Stimulated activated CD8-positive, alpha-beta memory T cell treated with anti-CD3 and anti-CD28 coated beads, Interleukin-7, amount 100 ng/mL, for 4 hours (primary cell): ENCODE measurements at places on chromosomes 12 and 14.

DNA sequence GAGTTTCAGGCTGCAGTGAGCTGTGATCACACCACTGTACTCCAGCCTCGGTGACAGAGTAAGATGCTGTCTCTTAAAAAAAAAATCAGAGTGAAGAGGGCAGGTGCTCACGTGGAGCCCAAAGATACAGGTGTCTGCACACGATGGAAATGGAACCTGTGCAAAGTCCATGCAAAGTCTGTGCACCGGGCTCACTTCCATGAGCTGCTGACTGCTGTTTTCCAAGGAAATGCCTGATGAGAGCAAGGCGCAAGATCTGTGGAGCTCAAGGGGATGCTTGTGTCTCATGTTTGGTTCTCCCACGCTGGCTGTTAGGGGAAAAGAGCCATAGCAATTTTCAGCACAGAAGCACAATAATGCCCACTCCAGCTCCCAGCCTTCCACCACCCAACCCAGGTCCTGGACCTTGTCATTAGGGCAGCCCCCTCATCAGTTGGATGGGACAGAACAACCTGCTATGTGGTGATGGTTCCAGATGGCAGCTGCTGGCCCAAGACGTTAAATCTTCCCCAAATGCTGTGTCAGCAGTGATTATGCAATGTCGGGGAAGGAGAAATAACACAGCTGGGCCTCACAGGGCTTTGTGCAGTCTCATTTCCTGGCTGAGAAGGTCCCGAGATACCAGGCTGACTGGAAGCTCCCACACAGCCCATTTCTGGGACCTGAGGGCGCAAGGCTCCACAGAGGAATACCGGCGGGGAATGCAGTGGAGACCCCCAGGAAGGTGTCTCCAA, 27.9 kb upstream of the DICER1 start:
- DNase-seq = no peak

- no peak for DNase-seq
These were observed 323.3 kb upstream of the E2F7 start for GRCh38 chr12:77388445-77389265.

- no peak for DNase-seq
These were observed 21.3 kb upstream of the RFLNA start for GRCh38 chr12:124273630-124274029.

DNA sequence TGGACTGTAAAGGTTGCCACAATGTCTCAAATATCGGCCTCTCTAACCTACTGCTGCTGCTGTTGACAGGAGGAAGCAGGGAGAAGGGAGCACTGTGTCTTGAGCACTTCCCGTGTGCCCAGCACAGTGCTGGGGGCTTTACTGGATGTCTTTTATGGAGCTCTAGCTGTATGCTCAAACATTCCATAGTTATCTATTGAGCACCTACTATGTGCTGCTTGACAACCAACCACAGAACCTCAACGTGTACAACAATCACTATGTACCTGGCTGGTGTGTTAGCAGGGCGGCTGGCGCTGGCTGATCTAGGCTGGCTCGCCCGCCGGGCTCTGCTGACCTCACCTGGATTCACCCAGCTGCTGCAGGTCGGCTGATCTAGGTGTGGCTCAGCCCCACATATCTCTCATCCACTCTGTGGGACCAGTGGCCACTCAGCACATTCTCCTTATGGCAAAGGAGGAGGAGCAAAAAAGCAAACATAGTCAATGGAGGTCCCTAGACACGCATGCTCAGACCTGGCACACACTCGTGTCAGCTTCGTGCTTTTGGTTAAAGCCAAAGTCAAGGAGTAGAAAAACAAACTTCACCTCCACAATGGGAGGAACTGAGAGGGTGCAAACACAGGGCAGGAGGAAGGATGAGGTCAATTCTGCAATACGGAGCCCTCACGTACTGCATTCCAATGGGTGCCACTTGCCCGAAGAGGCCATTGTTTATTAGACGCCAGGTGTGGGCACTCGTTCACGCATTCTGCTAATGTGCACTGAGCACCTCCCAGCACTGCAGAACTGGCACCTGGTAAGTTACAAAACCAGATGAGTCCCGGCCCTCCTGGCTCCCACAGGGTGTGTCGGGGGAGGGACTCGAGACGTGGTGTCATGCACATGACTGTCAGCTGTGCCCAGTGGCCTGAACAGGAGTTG, 147.2 kb downstream of the SCARB1 start:
- DNase-seq = no peak

DNA sequence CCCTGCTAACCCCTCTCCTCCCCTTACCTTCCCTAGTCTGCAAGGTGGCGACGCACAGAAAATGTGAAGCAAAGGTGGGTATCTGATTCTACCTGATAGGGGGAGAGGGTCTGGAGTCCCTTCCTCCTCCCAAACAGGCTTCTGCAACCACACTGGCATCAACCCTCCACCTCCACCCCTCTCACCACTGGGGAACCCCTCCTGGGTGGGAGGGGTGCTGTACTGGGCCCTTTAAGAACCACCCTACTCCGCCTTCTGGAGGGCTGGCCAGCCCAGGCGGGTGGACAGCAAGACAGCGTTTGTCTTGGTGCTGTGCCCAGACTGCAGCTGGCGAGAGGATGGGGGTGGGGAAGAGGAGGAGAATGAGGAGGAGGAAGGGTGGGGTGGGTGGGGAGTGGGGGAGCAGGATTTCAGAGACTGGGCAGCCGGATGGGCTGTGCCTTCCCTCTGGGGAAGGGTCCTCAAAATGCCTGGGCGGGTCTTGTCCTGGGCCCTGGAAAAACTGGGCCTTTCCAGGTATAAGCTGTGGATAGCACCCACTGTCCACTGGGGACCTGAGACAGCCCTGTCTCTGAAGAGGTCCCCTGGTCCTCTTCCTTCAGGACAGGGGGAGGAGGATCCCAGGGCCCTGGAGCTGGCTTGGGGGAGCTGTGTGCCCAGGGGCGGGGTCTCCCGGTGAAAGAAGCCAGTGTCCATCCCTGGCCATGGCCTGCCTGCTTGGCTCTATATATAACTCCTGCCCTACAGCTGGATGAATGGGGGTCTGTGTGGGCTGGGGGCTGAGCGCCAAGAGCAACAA, 2.8 kb downstream of the TNS2 start:
- DNase-seq = no peak

DNA sequence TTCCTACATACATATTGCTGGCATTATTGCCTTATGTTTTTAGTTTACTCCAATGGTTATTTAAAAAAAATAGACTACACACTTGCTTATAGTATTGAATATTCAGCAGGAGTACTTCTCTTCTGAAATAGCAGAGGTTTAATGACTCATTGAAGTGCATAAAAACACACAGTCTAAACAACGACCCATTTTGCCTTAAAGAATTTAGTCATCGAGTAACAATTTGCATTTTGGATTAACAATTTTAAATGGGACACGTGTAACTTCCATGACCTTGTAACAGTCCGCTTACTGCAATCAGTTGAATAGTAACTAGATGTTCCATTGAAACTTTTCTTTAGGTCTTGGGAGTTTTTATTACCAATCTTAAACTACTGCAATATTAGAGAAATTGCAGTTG, 9.0 kb downstream of the TRHDE start:
- no peak for DNase-seq

GRCh38 chr12:25800101-25800500, 158.4 kb upstream of the RASSF8 start:
- DNase-seq = no peak

DNA sequence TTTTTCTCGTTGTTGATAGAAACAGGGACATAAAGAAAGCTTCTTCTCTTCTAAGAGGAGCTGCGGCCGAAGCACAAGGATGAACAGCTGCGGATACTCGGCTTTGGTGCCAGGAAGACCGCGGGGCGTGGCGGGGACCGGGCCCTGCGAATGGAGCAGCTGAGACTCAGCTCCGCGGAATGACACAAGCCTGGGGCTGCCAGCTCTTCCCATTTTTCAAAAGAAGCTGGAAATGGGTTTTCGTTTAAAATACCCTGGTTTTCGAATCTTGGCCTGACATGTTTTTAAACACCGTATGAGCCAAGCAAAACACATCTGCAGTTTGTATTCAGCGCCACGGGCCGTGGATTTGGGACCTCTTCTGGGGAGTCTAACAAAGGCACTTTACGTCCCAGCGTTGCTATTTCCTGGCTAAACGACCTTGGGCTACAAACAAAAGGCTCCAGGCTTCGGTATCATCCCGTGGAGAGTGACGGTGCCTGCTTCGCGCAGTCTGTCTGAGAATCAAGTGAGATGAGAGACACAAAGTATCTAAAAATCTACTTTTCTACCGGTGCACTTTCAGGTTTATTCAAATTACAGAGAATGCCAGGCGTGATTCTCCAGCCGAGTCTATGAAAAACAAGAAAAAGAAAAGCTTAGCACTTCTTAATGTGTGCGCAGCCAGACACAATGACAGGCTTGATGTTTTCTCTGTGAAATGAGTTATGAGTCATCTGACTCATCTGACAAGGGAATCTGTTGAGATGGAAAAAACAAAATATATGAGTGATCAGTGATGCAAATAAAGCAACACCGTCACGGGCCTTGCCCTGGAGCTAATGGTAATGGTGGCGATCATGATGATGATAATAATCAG, 114.0 kb upstream of the TMEM132D start:
- DNase-seq = no peak

GRCh38 chr14:56294128-56294527, 175.9 kb downstream of the PELI2 start:
- DNase-seq = no peak

DNA sequence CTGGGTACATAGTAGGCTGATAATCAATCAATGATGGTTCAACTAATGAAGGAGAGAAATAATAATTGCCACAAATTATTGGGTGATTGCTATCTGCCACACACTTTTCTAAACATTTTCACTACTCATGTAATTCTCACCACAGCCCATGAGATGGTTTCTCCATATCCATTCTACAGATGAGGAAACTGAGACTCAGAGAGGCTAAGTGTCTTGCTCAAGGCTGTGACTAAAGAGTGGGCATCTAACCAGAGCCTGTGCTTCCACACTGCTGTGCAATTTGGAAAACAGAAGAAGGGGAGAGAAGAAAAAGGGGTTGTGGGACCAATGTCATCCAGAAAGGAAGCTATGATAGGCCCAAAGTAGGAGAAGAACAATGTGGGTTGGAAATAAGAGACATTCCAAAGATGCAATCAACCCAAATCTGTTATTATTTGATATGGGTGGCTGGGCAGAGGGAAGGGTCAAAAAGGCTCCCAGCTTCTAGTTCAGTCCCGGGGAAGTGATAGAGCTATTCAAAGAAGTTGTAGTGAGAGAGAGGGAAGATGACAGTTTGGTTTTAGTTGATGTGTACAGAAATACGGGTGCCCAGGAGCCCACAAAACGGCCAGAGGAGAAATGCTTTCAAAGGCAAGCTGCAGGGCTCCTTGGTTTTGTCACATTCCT, 483 bp upstream of the NR1H4 start:
- no peak for DNase-seq

DNA sequence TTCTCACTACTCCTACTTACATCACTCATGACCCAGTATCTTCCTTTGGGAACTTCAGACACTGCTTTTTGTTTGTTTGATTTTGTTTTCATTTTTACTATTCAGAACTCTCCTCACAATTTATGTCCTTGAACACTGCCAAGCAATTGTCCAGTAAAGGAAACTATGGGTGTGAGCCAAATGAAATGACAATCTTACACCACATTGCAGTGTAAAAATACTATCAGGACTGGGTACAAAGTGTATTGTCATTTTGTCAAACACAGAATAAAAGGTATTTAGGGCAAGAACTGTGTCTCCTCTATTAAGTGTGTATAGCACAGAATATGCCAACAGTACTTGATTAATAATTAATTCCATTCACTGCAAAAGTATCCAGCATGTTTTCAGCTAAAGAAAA, 199.3 kb downstream of the ALG10B start:
- DNase-seq = no peak

- DNase-seq = no peak
These were observed 61.7 kb upstream of the PTPRR start for GRCh38 chr12:70982286-70982685.

DNA sequence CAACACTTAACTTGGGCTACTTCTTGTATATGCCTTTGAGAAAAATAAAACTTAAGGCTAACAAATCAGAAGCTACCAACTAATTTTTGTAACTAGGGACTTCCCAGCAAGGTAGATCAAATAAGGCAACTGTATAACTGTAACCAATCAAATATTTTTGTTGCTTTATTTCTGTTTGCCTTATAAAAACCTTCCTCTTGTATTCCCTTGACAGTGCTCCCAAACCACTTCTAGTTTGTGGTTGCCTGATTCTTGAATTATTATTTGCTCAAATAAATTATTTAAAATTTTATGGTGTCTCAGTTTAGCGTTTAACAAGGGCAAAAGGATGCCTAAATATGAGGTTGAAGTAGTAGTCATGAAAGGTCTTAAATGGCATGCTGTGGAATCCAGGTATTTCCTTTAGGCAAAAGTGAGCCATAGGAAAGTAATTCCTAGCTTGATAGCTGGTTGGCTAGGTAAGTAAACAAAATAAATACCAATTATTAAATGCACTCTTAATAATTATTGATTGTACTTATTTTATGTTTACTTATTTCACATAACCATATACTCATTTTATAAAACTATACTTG, 632.6 kb downstream of the RPL10L start:
- DNase-seq = no peak

GRCh38 chr12:110248096-110248447, 33.0 kb upstream of the ATP2A2 start:
- no peak for DNase-seq

DNA sequence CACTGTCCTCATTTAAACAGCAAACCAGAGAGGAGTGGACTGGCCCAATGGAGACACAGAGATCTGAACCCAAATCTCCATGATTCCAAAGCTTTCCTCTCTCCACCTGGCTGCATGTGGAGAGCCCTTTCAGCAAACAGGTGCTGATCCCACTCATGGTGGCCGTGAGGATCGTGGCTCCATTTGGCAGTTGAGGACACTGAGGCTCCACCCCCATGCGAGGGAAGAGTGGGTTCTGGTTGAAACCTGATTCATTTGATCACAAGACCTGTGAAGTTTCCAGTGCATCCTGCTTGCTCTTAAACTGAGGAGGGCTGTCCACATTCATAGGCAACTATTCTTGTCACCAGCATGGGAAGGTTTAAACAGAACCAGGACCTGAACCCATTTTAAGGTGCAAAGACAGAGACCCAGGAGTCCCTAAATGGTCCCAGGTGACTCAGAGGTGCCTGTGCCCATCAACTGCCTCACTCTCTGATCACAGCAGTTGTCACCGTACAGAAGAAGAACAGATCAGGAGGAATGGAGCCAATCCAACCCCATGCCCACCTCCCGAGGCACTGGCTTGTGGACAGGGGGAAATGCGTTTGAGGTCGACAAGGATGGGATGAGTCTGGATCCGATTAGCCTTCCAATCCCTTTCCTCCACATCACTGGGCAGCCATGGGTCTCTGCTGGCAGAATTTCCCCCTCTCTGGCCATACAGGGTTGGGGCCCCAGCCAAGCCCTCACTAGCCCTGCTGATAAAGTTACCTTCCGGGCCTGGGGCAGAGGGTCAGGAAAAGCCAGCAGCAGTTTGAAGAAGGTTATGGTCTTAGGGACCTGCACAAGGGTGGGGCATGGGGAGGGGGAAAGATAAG, 45.5 kb upstream of the BCL11B start:
- DNase-seq = no peak

DNA sequence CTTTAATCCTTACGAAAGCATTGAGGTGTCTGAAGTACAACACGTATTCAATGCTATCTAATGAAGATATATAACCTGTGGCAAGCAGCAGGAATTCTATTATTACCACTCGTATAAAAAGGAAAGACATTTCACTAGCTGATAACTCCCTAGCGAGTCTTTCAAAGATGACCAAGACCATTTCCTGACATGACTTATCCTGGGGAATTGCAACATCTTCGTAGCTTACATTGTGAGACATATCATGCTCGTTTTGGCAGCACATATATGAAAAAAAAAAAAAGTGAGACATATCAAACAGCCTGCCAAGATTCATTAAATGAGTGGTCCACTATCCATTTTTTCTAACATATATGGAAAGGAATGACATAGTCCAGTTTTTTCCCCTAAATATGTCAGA, 337.0 kb downstream of the FSCB start:
- no peak for DNase-seq

- DNase-seq = no peak
These were observed 92.7 kb downstream of the MED13L start for GRCh38 chr12:116184763-116185162.
